Amniotic epithelial cell (primary cell): ENCODE measurements at places on chromosomes 16 and 17.

DNA sequence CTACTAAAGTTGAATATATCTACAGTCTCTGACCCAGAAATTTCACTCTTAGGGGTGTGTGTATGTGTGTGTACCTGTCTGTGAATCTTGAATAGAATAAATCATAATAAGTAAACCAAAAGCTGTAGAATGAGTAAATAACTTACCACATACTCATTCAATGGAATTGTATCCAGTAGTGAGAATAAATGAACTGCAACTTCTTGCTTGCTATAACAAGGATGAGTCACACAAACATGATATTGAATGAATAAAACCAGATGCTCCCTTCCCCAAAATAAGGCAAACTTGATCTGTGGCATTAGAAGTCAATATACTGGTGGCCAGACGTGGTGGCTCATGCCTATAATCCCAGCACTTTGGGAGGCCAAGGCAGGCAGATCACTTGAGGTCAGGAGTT lies 259.8 kb upstream of the MON1B start:
- DNase-seq: no peak

GRCh38 chr16:79159261-79160049 lies 441.1 kb downstream of the MAF start:
- DNase-seq: no peak

- DNase-seq: no peak
These were observed 61.2 kb upstream of the CCL1 start for GRCh38 chr17:34423978-34424813.

DNA sequence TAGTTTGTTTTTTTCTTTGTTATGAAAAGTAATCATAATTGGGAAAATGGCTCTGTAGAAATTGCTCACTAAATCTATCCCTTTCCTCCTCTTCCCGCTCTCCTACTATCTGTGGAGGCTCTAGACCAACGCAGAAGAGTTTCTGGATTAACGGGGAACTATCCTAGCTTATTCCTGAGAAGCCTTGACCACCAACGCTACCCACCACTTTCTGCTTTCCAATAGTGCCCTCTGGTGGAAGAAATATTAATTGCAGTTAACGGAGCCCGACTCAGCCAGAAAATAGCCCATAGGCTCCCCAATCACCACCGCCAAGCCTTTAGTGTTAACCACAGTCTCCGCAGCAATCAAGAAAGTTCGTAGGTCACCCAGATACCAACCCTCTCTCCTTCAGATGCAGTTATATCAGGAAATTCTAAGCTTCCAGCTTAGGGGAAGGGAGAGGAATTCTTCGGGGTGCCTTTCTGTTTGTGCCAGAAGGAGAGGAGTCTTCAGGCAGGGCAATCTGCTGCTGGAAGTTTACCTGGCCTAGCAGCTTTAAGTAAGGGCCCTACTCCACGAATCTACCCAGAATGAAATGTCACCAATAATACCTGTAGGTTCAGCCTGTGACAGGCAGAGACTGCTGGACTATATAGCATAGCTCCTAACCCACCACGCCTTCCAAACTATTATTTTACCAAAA lies 23.0 kb upstream of the NSRP1 start:
- DNase-seq: peak; percentile 45

DNA sequence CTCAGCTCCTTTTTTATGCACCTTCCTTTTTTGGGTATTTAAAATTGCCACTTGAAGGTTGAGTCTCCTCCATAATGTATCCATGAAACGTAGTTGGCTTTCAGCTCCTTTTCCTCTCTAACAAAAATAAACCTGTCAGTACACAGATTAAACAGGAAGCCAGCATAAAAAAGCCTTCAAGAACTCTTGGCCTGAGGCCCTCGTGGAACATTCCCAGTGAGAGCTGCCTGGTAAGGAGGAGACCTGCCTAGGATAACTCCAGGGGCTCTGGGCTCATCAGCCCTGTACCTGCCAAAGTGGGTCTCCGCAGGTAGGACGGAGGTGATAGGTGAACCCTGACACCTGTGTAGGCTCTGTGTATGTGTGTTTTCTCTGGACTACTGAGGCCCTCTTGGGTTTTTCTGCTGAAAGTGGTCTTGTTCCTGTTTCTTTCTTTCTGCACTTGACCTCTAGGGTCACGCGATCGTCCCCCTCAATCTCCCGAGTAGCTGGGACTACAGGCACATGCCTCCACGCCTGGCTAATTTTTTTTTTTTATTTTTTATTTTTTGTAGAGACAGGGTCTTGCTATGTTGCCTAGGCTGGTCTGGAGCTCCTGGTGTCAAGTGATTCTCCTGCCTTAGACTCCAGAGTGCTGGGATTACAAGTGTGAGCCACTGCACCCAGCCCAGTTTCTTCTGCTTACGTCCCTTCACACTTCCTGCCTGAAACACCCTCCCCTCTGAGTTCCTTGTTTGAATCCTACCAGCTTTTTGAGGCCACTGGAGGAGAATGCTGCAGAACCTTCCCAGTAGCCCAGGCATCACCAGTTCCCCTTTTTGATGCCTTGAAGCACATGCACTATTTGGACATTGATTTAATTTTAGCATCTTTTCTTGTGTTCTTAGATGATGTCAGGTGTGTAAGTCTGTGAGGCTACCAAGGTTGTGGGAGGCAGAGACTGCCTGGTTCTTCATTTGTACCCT lies 9.8 kb downstream of the PGS1 start:
- DNase-seq: no peak

- DNase-seq: peak; percentile 89
These were observed 32.0 kb downstream of the KDM8 start for GRCh38 chr16:27235055-27235937.

DNA sequence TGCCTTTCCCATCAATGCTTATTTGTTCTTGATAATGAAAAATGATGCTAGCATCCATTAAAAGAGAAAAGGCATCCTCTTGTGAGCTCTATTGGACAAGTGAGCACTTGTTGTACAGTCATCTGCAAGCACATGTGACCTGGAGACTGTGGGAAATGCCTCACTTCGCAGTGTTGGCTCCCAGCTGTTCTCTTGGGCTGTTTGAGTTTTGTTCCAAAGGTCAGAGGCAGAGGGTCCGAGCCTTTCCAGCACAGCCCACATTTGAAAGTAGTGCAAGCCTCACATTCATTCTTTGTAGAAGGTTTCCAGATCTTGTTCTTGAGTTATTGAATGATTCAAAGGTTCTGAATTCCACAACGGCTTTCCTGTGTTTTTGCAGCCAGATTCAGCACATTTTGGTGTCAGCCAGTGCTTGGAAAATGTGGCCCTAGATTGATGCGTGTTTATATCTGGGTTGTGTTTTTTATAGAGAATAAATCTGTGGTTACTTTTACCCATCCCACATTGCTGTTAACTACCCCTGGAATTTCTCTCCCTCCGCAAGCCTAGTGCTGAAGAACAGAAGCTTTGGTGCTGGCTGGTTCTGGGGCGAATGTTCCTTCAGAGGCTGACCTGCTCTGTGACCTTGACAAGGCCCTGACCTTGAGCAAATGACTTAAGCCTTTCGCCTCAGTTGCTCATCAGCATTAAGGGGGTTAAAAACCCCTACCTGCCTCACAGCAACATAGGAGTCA lies 49.8 kb downstream of the CDH1 start:
- peak; percentile 100 for DNase-seq

DNA sequence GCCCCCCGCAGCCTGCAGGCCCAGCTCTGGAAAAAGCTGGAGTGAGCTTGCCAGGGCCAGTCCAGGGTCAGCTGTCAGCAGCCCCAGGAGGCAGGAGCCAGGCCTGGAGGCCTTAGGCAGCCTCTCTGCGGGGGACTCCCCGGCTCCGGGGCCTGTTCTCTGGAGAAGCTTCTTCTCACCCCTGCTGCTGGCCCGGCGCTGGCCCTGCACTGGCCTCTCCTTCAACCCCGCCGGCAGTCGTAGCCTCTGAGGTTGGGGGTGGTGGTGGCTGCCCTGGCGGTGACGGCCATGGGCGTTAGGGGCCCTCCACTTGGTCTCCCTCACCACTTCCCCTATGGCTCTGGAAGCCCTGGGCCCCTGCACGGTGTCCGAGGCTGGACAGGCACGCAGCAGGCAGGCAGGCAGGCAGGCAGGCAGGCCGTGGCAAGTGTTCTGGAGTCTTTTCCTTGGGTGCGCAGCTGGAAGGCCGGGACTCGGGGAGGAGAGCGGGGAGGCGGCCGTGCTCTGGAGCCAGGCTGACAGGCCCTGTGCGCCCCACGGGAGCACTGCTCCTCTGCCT lies 2.1 kb downstream of the FOXF1 start:
- peak; percentile 32 for DNase-seq

GRCh38 chr17:64387145-64387473 lies 3.6 kb downstream of the PECAM1 start:
- no peak for DNase-seq

DNA sequence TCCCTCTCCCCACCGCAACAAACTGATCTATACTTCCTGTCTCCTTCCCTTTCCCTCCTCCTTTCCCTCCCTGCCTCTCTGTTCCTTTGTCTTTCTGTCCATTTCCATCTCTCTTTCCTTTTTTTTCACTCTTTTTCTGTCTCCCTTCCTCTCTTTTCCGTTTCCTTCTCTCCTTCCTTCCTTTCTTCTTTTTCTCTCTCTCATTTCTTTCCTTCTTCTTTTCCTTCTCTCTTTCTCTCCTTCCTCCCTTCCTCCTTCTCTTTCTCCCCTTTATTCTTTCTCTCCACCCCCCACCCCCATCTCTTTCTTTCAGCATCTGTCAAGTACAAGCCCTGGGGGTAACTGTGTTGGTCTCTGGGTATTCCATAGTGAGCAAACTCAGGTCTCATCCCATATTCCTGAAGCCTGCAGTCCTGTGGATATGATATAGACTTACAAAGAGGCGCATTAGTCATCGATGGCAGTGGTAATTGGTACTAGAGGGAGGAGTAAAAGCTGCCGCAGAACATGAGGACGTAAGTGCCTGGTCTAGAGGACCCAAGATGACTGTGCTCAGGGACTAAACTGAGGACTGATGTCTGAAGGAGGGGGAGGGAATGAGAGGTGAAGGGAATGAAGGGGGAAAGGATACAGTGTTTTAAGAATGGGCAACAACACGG lies 50.4 kb downstream of the VAT1L start:
- no peak for DNase-seq

DNA sequence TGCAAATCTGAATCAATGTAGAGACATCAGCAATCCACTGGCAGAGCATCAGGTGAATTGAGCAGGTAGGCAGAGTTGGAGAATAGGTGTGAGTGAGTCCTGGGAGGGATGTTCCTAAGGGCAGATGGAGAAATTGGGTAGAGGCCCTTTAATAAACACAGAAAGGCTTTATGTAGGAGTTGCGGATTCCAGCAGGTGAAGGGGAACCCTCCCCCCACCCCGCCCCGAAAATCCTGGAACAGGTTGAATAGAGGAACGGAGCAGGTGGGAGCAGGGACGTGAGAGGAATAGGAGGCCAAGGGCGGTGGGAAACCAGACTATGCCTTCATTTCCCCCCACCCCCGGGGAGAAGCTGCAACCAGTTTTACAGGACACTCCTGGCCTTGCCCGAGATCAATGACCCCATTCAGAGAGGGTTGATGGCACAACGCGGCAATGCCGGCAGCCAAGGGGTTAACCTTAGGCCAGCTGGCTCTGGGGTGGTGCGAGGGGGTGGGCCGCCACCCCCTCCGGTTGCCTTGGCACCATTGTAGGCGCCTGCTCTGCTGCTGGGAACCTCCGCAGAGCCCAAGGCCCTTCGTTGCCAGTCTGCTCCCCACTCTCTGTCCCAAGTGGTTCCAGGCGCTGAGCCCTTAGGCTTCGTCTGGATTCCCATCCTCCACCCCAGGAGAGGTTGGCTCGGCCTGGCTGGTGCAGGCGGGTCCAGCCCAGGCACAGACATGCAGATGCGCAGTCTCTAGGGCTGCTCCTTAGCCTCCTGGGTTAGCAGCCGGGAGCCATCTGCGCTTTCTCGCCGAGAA lies 814 bp upstream of the RUNDC3A start:
- DNase-seq: peak; percentile 75

GRCh38 chr16:6113749-6114148 lies 1016.2 kb upstream of the EEF2KMT start:
- no peak for DNase-seq

DNA sequence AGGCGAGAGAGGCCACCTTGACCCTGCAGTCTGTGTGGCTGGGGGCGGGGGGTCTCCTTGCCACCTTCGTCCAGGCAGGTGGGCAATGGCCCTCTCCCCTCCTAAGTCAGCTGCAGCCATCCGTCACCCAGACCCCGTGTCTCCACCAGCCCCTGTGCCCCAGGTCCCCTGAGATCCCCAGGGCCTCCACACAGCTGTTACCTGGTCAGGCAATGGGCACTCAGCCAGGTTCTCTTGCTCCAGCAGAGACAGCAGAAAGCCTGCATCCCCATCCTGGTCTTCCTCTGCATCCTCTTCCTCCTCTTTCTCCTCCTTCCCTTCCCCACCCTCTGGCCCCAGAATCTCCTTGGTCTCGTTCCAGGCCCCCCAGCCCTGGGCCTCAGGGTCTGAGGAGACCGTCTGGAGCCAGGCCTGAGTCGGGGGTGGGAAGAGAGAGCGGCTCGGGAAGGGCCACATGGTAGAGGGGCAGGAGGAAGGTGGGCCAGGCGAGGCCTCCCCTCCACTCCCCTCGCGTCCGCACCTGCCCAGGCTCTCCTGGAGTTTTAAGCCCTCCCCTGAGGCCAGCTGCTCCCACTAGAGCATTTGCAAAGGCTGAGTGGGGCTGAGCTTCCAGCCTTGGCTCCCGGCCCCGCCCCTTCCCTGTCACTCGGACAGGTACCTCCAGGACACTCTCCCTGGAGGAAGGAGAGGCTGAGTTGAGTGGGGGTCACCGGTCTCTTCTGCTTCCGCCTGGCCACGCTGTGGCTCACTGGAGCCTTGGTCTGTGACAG lies at the start of gene PABPN1L:
Gene PABPN1L, minus strand, starts transcription at position 510 of the 770 bp plus-strand sequence. Its CDS starts 54 bp downstream, at position 456.
- no peak for DNase-seq

- peak; percentile 83 for DNase-seq
These were observed 126.6 kb downstream of the ANKRD11 start for GRCh38 chr16:89363621-89364393.

GRCh38 chr17:8896641-8897635 lies 29.5 kb upstream of the PIK3R6 start:
- DNase-seq: no peak

- peak; percentile 84 for DNase-seq
These were observed 4.2 kb downstream of the SOCS1 start for GRCh38 chr16:11251525-11252481.

DNA sequence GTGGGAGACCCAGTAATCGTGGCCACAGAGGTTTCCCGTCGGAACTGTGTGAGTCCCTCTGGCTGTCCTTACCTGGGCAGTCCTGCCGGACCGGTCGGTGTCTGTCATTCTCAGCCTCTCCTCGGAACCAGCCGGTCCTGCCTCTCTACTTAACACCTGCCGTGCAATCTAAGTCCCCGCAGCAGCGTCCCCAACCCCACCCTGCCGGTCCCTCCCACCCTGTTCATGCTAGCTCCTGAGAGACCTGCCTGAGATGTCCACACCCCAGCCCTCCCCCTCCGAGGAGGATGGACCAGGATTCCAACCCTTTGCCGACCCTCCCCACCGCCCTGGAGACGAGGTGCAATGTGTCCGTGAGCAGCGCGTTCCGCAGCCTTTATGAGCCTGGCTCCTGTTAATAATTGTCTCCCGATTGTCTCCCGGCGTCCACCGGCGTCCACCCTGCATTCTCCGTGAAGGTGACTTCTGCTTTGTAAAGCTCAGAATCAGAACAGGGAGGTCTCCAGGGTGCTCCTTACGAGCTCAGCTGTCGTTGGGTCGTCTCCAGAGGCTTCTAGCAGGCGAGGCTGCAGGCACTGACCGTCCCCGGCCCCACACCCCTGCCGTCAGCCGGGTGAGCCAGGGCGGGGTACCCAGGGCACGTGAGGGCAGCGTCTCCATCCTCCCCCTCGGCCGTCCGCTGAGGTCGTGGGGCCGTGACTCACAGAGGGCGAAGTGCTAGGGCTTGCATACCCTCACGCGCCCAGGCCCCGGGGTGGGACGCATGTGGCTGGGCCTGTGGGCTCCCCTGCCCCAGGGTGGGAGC lies 10.1 kb downstream of the METRNL start:
- DNase-seq: peak; percentile 36
